ENCODE measurements at places on chromosomes 11 and 22.

DNA sequence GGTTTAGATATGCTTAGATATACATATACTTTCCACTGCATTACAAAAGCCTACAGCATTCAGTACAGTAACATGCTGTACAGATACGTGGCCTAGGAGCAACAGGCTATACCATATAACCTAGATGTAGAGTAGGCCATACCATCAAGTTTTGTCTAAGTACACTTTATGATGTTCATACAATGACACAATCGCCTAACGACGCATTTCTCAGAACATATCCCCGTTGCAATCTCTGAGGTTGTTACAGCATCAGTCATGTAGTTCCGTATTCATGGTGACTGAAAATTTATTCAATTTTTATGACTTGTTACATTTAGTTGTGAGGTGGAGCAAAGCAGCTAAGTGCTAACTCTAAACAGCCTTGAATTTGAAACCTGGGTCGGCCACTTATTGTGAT, 6.7 kb downstream of the ZBTB44 start:
- no peak for DNase-seq

GRCh38 chr11:26087120-26087935, 244.6 kb upstream of the ANO3 start:
- no peak for DNase-seq

GRCh38 chr11:65553301-65554001, 4.7 kb downstream of the LTBP3 start:
- DNase-seq, result no peak

GRCh38 chr22:36177160-36177559, 16.6 kb upstream of the APOL3 start:
- DNase-seq, result no peak

DNA sequence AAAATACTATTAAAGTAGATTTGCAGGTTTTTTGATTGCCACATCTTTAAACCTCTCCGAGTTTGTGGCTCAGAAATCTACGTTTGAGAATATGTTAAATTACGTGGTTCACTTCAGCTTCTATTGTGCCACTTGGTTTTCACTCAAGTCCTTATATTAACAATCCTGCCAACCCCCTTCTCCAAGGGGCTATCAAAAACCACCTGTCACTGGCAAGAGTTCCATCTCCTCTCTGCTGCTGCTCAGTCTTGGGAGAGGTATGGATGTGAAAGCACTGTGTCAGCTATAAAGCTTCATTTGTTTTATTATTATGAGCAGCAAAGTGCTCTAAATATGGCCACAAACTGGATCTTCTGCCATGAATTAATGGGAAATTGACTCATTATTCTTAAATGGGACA, 197.5 kb upstream of the NARS2 start:
- DNase-seq, result no peak

GRCh38 chr11:7612661-7613393, 60.5 kb downstream of the CYB5R2 start:
- no peak for DNase-seq

- DNase-seq, result no peak
Measured at GRCh38 chr11:48025293-48025983, 45.1 kb downstream of the PTPRJ start.

- DNase-seq, result no peak
Measured at GRCh38 chr22:20299746-20300136, 20.1 kb downstream of the DGCR6L start.

- no peak for DNase-seq
Measured at GRCh38 chr11:114187173-114187572, 109.0 kb upstream of the NNMT start.

DNA sequence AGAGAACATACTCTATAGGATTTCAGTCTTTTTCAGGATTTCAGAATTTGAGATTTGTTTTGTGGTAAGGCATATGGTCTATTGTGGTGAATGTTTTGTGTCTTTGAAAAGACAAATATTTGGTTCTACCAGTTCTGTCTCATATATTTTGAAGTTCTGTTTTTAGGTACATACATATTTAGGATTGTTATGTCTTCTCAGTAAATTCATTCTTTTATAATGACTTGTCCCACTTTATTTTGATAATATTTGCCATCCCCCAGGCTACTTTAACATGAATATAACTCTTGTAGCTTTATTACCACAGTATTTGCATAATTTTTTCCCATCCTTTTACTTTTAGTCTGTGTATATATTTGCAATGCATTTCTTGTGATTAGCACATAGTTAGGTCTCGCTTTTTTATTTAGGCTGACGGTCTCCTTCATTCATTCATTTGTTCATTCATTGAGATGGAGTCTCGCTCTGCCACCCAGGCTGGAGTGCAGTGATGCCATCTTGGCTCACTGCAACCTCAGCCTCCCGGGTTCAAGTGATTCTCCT, 32.1 kb downstream of the MTMR3 start:
- DNase-seq, result no peak

GRCh38 chr22:37560608-37561211, 430 bp downstream of the CDC42EP1 start:
- no peak for DNase-seq

GRCh38 chr11:115244296-115244695, 259.9 kb downstream of the CADM1 start:
- no peak for DNase-seq

DNA sequence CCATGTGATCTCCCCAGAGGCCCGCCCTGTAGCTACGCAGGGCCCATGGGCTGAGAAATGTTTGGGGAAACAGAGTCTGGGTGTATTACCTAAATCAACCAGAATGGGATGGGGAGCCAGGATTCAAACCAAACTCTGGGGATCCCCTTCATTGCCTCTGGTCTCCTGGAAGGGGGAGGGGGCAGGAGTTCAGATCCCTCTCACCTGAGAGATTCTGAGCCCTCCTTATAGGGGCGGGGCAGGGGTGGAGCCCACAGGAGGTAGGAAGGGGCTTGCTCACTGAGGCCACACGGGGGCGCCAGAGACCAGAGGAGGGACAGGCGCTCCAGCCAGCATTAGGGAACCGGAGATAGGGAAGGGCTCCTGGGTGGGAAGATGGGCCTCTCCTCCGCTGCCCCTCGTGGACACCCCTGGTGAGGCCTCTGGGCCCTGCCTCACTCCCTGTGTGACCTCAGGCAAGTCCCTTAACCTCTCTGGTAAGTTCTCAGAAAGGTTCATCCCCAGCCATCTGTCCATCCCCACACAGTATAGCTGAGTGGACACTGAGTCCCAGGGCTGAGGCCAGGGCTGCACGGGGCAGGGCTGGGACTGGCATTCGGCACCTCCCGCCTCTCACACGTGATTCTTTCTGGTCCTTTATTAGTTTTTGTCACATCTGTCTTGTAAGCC, 2.7 kb upstream of the CDC42BPG start:
- DNase-seq, result peak; percentile 90

GRCh38 chr11:82864268-82864667, 36.0 kb downstream of the PRCP start:
- DNase-seq, result no peak

DNA sequence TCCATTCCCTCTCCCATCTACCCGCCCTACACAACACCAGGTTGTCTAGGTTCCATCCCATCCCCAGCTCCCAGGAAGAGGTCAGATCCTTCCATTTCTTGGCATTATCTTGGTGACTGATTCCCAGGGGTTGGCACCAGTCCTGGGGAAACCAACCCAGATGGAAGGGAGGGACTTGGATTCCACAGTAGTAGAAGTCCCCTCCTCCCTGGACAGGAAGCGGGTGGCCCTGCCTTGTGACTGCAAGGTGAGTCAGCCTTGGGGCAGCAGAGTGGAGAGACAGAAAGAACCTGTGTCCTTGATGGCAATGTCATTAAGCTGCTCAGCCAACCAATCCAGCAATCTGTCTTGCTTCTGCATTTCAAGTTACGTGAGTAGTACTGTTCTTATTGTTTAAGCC, 26.5 kb downstream of the SYT13 start:
- no peak for DNase-seq

- no peak for DNase-seq
Measured at GRCh38 chr22:42365111-42365865, 66.9 kb downstream of the NFAM1 start.

DNA sequence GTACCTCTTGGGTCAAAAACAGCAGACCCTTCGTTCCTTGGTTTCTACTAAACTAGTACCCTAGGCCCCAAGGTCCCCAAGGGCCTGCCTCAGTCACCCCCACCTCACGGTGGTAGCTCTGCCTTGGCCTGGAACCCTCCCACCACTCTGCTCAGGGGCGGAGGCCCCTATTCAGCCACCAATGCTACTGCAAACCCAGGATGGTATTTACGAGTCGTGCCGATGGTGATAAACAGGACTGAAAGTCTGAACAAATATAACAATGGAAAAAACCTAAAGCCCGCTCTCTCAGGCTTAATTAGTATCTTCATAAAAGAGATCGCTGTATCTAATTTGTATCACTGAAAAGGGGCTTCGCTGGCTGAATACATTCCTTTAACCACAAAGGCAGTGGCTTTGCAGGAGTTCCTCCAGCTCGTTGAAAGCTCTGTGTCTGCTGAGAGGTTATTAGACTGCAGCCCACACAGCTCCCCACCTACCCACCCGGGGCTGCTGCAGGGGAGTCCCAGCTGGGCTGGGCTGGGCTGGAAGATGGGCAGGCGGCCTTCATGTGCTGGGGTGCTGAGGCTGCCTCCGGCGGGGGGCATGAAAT, 15.2 kb downstream of the SHISAL1 start:
- no peak for DNase-seq

DNA sequence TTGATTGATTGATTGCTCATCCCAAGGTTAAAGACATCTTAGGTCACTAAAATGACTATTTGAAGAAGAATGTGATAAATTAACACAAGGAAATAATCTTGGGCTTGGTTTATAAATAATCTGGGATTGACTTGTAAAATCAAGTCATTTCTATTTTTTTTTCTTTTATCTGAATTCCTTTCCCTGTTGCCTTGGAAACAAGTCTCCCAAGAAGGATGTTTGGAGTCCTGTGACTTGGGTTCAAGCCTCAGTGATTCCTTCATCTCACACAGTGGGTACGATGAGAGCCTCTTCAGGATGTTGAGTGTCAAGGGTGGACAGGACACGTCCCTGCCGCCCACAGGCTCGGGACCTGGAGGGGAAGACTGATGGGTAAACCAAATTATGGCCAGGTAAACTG, 98.2 kb upstream of the CRYBB3 start:
- no peak for DNase-seq

DNA sequence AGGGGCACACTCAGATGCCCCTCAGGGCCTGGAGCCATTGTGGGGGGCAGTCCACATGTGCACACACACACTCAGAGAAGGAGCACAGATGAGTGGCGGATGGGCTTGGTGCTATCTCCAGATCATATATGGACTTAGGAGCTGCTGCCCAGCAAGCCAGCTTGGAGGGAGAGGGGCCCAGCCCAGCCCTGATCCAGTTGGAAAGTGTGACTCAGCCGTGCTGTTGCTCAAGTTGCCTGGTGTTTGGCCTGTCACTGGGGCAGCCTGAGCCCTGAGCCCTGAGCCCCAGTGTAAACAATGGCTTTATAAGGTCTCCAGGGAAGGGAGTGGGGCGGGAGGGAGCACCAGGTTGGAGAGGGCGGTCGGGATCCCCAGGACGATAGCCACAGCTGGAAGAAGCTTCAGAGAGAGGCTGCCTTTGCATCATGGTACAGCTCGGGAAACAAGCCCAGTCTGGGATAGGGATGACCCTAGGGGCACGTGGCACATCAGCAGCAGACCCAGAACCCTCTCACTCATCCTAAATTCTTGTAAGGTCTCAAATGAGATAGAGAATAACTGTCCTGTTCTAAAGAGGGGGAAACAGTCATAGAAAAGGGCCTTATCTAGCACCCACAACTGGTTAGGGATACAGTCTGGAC, 4.8 kb downstream of the SELENOM start:
- no peak for DNase-seq

DNA sequence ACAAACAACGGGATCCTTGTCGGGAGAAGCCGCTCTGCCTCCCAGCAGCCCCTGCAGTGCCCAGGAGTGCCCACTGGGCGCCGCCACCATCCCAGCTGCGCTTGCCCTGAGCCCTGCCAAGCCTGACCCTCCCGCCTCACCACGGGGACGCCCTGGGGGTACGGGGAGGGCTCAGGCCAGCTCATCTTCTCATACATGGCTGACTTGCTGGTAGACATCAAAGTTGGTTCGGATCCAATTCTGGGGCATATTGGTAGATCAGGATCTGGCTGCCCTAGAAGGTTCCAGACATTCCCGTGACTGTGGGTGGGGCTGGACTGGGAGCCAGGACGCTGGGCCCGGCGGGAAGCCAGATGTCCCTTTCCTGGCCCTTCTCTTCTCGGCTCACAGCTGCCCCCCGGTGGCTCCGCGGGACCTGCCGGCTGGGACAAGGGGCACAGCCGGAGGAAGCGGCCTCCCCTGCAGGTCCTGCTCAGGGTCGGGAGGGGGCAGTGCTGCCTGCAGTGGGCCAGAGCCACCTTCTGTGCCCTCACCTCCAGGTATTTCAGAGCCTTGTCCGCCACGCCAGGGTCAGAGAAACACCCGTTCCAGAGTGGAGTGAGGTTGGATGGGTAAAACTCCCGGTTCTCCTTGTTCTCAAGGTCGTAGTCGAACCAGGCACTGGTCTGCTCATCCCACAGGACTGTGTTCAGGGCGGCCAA, 10.6 kb upstream of the TREH start:
- peak; percentile 61 for DNase-seq

DNA sequence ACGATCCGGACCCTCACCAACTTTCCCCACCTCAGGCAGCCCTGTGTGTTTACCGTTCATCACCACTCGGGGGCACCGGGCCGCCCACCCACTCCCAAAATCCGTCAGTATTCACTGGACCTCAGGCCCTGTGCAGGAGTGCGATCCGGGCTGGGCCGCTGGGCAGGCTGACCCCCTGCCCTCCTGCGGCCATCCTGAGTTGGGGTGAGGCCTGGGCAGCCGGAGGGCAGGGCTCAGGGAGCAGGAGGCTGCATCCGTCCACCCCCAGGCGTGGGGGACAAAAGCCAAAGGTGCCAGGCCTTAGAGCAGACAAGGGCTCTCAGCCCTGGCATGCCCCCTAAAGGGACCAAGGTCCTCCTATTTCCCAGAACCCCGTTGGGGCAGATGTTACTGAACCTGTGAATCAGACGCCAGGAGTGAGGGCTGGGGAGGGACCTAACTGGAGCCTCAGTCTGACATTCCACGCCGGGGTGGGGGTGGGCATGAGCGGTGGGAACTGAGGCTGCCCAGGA, 16.8 kb upstream of the TMEM191C start:
- DNase-seq, result no peak

GRCh38 chr22:32986766-32987040, 71.5 kb downstream of the SYN3 start:
- DNase-seq, result no peak

- DNase-seq, result no peak
Measured at GRCh38 chr22:48743601-48744282, 1083.9 kb downstream of the BRD1 start.

GRCh38 chr11:70049045-70049444, 29.1 kb upstream of the ANO1 start:
- DNase-seq, result no peak

Measured in stimulated activated CD8-positive, alpha-beta memory T cell treated with anti-CD3 and anti-CD28 coated beads, Interleukin-15, amount 100 ng/mL, for 24 hours (primary cell).